Naive thymus-derived CD4-positive, alpha-beta T cell (primary cell): ENCODE measurements at places on chromosomes 2 and 18. TPM values are rescaled to one million over a fixed set of nuclear protein-coding genes. Genes with fewer than 3 reads are reported as not detected.

DNA sequence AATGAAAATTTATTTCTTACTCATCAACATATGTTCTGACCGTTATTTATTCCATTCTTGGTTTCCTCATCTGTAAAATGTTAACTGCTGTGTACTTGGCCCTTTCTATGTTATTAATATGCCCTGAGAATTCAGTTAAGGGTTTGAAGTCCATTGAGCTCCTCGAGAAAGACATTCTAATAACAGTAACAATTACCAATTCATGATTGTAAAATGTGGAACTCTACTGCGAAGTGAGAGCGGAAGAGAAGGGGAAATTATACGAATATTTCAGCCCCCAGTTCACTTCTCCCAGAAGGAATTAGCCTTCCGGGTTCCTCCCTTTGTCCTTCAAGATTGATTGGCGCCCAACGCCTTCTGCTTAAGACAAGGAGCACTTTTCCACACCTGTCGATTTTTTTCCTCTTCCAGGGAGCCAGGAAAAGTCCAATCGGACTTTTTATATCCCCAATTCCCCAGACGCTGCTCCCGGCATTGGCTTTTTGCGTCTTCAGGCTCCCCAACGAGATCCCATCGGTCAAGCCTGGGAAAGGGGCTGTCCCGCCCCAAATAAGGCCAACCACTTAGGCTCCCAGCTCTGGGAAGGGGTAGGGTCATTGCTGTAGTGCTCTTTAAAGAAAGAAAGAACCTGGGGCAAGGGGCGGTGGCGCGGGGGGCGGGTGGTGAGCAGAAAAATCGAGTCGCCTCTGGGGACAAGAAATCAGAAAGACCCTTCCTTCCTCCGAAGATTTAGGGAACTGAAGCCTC is 1.6 kb downstream of the DSC2 start:
- DNase-seq: no peak

GRCh38 chr2:196174404-196174803 is 3.0 kb upstream of the STK17B start:
- no peak for DNase-seq

DNA sequence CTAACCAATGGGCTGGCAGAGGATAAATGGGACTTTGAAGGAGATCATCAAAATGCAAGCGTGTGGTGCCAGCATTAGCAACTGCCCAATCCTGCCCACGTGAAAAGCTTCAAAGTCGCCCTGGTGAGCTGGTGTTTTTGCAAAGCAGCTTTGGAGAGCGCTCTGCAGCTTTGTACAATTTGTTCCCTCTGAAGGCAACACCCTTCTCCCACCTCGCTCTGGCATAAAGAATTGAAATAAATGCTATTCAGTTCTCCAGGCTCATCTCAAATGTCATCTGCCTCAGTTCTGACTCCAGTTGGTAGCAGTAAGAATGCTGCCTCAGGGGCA is 3.5 kb downstream of the COPS9 start:
- no peak for DNase-seq

SEH1L gene
- 28.4 TPM for polyA plus RNA-seq

DNA sequence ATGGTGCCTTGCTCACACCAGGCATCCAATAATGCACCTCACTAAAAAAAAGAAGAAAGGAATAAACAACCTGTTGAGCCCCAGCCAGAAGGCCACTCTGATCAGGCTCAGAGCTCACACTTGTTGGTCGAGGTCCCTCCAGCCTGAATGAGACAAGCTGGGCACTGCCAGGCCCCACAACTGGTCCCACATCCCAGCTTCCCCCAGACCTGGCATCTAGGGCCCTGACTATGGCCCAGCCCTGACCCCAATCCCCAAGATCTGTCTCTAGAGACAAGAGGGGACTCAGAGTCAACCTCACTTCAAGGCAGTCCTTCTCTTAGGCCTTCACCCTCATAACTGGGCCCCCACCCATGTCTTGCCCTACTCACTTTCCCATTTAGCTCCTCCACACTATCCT is 22.4 kb downstream of the TEX51 start:
- DNase-seq: no peak

UGT1A5 gene
- polyA plus RNA-seq: not detected

- DNase-seq: no peak
Measured at GRCh38 chr2:32227492-32227891, 37.2 kb downstream of the NLRC4 start.

DNA sequence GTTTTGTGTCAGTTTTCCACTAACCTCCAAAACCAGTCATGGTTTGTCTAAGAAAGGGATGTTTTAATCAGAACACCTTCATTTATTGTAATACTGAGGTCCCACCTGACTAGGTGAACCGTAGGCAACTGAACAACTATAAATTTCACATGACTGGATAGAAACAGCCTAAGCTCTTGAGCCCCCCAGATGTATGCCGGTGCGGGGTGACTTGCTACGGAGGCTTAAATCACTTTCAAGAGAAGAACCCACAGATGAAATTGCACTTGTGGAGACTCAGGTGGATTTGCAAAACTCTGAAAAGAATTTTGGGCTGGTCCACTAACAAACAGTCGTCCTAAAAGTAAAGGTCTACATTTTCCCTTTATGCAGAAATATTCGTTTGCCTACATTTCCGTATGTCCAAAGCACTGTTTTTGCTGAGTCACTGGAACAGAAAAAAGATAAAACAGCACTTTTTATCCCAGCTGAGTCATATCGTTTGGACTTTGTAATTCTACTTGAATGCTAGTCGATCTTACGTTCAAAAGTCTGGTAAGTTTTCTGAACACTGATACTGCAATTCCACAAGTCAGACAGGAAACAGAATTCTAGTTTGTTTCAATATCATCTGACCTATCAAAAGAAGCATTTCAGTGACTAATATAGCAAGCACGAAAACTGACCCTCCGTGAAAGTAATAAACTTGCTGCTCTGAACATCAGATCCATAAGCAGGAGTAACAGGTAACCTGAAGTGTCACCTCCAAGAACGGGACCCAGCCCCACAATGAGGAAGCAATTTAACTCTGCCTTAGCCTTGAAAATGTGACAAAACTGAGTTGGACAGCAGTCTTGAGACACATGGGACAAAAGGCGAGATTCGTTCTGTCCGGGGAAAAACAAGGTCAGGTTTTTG is 18.1 kb downstream of the ZNF516 start:
- DNase-seq: no peak

DNA sequence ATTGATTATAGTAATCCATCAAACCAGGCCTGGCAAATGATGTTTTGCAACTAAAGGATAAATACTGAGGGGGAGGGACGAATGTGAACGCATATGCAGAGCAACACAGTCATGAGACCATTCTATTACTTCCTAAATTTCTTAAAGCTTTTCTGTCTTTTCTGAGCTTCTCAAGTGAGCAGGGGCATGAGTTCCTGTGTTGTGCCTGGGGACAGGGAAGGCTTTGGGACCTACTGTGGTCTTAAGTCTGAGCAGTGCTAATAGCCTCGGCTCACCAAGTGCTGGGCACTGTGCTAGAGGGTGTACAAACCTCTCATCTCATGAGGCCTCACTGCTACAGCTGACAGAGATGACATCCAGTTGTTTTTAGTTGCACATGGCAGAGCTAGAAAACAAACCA is 182.4 kb downstream of the NEDD4L start:
- DNase-seq: no peak

DNA sequence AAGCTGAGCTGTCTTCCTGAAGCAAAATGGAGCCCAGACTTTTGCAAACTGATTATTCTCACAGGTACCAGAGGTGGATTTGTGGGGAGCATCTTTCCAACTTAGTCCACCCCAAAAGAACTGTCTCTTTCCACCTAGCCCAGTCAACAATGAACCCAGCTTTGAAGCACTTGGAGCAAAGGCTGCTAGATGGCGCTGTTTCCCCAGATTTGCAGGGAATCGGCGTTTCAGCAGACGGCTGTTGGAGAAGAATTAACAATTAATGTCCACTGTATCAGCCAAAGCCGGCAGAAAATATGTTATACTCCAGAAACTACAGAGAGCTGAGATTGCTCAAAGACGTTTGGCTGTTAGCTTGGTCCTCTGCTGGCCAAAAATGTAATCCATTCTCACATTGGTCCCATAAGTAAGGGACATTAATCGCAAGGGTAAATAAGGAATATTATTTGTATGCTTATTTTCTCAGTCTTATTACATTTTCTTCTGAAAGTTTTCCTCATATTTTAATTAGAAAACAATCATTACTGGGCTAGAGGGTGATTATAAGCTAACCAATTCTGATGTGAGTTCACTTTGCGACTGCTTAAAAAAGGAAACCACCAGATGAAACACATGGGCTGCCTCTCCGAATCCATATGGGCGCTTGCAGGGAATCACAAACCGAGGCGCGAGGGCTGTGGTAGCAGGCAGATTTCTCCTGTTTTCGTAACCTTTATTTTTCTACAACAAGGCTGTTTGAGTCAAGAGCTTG is 423.8 kb upstream of the MEX3C start:
- DNase-seq: no peak

DNA sequence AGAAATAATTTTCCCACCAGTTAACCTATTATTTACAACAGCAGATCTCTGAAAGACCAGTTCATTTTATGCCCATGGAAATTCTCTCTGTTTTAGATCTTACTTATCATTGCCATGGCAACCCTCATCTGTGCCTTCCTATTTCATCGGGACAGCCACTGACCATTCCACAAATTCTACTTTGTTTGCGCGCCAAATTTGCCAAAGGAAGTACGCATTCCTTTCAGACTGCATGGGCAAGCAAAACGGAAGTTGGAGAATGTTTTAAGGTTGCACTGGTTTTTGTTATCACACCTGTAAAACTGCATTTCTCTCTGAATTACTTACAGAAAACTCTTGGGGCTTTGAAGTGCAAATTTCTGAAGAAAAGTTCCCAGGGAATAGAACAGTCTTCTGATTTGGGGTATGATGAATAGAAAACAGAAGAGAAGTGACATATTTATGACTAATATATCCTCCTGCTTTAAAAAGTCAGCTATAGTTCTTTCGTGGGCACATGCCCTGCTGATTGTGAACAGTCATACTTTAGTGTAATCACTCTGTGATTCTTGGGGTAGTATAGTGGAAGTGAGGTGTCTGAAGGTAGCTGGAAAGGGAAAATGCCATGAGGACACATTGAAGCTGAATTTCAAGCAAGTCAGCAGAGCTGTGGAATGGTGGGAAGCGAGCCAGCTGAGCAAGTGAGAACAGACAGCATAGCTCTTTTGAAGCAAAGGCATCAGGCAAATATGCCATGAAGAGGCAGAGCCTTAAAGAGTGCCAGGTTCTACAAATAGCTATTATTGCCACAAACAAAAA is 20.9 kb downstream of the NETO1 start:
- DNase-seq: no peak

DNA sequence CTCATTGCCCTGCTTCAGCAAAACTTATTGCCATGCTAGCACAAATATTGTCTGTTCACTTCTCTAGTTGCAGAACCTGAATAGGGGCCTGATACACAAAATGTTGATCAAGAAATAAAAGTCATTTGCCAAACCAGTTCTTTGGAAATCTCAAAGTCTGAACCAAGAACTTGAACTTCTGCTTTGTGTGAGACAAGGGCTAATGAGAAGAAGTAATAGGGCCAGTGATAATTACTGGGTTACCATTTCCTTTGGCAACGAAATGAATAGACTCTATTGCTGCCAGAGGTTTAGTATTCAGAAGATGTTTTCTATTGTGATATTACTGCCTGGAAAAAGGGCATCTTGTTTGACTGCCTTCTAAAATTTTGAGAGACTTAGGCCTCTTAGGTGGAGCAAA is 35.0 kb downstream of the TMEFF2 start:
- no peak for DNase-seq

- DNase-seq: no peak
Measured at GRCh38 chr2:79591281-79591680, 78.4 kb downstream of the CTNNA2 start.

- DNase-seq: no peak
Measured at GRCh38 chr2:133766164-133766832, 198.0 kb upstream of the NCKAP5 start.

ADRA2B gene
- not detected for polyA plus RNA-seq

- DNase-seq: no peak
Measured at GRCh38 chr2:184598316-184599053, at the start of gene ZNF804A. Gene ZNF804A, plus strand, starts transcription at chr2:184598529. Its CDS starts 431 bp downstream, at chr2:184598960.

DNA sequence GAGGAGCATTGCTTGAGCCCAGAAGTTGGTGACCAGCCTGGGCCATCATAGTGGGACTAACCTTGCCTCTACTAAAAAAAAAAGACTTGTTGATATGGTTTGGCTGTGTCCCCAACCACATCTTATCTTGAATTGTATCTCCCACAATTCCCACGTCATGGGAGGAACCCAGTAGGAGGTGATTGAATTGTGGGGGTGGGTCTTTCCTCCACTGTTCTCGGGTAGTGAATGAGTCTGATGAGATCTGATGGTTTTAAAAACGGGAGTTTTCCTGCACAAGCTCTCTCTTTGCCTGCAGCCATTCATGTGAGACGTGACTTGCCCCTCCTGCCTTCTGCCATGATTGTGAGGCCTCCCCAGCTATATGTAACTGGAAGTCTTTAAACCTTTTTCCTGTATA is 47.0 kb downstream of the PROC start:
- no peak for DNase-seq

DNA sequence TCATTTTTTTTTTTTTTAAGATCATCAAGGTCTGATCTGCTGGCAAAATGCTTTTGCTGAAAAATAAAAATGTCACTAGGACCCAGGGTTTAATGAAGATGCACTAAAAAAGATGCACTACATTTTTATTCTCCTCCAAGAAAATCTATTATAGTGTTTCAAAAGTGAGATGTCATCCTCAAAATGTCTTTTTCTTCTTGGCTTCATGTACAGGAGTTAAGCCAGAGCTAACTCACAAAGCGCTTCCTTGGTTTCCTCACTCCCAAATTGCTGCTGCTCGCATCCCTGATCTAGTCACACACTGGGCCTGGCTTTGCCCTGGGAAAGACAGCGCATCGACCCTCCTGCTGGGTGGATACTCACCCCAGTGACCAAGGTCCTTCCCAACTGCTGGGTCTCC is 113.4 kb upstream of the CCDC68 start:
- DNase-seq: no peak
